OCI-LY7 (cell line): ENCODE measurements at places on chromosomes 6 and 20. TPM values are rescaled to one million over a fixed set of nuclear protein-coding genes. Genes with fewer than 3 reads are reported as not detected.

THEMIS gene
- not detected in 2 replicates for total RNA-seq

SRPK1 gene
- total RNA-seq, result 109 and 126 TPM in 2 replicates

DNA sequence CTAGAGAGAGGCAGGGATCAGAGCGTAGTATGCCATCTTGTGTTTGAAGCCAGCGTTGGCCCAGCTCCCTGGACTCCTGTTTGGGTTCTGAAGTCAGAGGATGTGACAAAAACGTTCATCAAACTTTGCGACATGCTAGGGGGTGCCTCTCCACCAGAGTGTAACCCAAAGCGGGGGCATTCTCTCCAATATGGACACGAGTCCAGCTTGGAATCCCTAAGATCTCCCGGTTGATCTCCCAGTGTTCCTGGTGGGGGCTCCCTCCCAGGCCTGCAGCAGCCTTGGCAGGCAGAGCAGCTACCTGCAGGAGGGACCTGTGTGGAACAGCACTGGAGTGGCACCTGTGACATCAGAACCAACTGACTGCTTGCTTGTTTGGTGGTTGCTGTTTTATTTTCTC is 218.8 kb upstream of the ECI2 start:
- DNase-seq, result no peak

ATG5 gene
- 30.0 and 31.1 TPM in 2 replicates for total RNA-seq

DNA sequence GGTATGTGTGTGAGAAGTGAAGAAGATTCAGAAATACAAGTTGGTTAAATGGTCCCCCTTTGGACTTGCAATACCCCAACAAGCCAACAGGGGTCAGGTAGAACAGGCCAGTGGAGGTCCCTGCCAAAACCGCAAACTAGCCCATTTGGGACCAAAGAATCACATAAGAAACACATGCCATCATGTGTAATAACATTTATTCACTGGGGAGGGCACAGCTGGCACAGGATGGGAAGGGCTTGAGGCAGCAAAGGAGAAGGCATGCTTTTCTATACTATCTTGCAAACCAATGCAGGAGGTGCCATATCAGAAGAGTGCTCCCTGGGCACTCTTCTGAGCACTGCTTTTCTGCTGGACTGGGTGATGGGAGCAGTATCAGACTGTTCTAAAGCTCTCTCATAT is 116.1 kb upstream of the TRAF3IP2 start:
- peak; percentile 55 for DNase-seq

PI16 gene
- 0.30 TPM in 1 of 2 replicates, not detected in the other for total RNA-seq

GRCh38 chr6:118876814-118877213 is 17.1 kb upstream of the ASF1A start:
- DNase-seq, result no peak

DNA sequence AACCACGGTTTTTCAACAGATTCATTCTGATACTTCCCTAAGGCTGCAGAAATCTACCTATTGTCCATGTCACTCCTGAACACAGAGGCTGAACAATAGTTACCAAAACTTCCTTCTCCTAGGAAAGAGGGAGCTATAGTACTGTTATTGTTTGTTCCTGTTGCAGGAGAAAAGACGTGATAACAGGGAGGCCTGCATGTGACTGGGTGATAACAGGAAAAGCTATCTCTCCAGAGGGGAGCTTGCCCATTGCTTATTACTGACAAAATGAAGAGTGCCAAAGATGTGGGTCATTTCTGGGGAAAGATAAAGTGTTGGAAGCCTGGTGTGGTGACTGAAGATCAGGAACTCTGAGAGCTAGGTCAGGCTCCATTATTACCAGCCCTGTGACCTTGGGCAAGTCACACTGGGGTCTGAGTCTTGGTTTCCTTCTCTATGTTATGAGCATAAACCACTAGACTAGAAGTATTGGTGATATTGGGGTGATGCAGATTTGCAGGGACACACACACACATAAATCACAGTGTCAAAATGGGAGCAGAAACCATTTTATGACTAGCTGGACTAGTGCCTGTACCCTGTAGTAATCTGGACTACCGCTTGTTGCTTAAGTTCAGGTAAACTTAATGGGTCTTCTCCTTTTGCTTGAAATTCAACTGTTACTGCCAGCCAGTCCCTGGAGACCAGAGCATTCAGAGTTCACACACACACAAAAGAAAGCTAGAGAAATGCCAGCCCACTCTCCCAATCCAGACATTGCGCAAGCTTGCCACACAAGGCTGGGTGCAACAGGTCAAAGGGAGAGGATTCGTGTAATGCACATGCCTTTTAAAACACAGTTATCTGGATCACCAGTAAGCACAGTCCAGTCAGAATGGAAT is 136.0 kb upstream of the CNR1 start:
- DNase-seq, result no peak

GRCh38 chr20:19749618-19750071 is 8.4 kb upstream of the RIN2 start:
- no peak for DNase-seq

DNA sequence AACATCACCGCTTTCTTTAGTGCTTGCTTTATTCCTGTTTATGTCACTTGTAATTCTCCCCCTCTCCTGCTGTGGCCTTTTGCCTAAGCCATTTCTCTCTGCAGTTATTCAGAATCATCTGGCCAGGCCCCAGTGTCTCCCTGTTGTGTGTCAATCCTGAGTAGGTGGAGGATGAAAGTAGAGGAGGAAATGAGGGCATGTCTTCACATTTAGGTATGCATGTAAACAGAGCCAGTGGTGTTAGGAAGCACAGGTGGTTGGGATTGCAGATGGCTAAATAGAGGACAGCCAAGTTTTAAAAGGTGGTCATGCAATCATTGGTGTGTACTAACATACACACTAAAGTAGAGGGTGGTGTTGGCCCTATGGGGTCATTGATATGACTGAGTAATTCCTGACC is 5.2 kb downstream of the PRSS35 start:
- no peak for DNase-seq

- DNase-seq, result no peak
These were observed 65.6 kb upstream of the HTR1E start for GRCh38 chr6:86871681-86872080.

OR2H1 gene
- total RNA-seq, result not detected in 2 replicates

GRCh38 chr6:167793421-167793820 is 33.3 kb upstream of the AFDN start:
- DNase-seq, result no peak

- no peak for DNase-seq
These were observed 50.7 kb downstream of the ANKRD60 start for GRCh38 chr20:58177799-58178198.

GRCh38 chr20:2799688-2800520 is 523 bp downstream of the CPXM1 start:
- DNase-seq, result no peak

SLC25A27 gene
- 157 and 203 TPM in 2 replicates for total RNA-seq

TMEM244 gene
- total RNA-seq, result not detected in 2 replicates

DNA sequence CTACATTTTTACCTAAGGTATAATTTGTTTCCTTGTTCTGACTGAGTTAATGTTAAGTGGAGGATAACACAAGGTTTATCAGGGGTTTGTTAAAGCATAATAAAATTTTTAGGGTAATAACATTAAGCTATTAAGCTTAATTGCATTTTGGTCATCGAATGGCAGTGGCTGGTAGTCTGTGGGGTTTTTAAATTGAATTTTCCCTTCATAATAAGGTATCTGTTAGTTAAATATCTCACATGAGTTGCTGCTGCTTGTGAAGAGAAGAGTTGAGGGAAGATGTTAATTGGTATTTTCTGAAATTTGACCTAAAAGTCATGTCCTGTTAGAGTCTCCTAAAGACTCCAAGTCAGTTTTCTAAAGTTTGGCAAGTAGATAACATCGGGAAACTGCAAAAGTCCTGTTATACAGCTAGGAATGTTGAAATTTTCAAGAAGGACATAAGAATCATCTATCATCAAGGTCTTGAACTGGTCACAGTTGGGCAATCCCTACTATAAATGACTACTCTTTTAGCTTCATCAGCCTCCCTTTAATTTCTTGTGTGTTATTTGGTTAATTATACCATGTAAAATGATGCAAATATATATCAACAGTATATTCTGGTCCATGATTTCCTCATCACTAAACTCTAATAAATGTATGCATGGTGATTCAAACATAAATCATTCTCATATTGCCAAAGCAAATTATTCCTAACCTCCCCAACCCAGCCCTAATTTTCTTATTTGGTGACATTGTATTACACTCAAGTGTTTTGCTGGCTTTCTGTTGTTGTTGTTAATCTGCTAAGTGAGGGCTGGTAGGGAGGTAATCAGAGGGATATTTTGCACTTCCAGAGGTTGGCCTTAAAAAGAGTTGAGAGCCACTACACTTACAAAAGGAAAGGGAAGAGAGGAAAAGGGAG is 64.0 kb downstream of the MAP3K5 start:
- DNase-seq, result no peak

GRCh38 chr6:75620381-75621304 is 19.0 kb downstream of the SENP6 start:
- no peak for DNase-seq

DNA sequence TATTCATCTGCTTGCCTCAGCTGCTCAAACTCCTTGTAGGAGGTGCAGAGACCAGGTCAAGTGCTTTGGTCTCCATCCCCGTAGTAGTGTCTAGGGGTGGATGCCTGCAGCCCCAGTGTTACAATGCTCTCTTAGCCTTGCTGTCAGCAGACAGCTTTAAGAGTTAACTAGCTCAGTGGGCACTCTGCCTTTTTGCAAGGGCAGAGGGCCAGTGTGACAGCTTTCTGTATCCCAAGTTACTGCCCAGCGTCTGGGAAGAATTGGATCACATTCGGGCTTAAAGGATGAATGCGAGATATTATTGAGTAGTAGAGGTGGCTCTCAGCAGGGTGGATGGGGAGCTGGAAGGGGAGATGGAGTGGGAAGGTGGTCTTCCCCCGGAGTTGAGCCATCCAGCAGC is 339.9 kb upstream of the RNF217 start:
- no peak for DNase-seq

DNA sequence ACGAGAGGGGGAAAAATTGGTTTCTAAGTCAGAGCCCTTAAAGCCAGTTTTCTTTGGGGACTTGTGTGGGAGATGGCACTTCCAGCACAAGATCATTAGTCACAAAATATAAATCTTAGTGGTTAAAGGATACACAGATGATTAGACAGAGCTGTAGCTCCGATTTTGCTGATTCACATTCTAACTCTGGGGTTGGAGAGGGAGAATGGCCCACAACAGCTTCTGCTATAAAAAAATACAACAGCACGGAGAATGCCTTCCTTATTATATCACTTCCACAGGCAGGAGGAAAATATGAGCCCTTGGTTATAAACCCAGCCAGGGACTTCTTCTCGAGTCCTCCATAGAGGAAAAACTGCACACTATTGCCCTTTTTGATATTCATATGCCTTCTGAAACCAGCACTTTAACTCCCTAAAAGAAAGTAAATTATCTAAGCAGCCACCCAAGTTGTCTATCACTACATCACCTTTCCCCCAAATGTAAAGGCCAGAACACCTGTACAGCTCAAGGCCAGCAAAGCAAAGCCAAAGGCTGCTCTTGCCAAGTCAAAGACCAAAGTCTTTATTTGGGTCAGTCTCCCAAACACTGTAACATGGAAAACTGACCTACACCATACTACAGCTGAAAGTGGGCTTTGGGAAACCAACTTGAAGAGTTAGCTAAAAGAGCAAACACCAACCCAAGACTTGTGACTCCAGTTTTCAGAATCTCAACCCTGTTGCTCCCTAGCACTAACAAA is 10.4 kb downstream of the MRPL14 start:
- no peak for DNase-seq

DNA sequence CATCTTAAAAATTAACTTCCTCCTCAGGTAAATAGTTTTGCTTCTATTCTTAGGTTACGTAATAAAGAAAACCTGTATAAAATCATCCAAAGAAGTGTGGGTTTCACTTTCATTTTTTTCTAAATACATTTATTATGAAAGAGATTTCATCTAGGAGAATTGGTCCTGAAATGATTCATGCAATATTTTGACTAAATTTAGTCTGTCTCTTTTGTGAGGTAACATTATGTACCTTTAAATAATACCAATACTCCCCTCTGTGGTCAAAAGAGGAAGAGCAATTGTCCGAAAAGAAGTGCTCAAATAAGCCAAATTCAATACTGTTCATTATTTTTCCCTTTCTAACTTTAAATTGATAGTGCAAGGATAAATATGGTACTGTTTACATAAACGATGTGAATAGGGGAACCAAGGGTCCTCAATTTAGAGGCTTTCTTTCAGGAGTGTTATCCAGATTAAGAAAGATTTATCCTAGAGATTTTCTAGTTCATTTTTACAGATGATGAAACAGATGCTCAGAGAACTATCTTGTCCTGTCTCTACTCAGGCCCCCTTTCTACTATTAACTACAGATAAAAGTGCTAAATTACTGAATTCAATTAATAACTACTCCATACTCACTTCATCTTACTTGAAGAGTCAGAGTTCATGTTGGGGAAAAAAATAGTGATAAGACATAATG is 26.2 kb downstream of the CYP39A1 start:
- DNase-seq, result peak; percentile 79

GRCh38 chr6:131968656-131969055 is 17.5 kb upstream of the CCN2 start:
- DNase-seq, result no peak

PTCRA gene
- total RNA-seq, result 0.91 TPM in 1 of 2 replicates, not detected in the other

DNA sequence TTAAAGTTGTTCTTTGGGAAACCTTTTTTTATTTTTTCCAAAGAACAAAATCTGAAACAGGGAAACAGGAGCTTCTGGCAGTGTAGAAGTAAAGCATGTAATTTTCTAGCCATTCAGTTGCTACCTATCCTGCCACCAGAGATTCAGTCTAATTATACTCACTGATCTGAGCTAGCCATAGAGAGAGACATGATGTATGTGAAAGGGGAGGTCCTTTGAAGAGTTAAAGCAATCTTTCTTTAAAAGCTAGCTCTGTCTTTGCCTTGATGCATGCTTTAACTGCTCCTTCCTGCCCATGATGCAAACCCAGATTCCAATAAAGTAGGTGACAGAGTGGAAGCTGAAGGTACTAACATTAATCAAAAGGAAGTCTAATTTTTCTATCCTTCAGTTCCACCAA is 114.1 kb upstream of the GRIK2 start:
- no peak for DNase-seq

DNA sequence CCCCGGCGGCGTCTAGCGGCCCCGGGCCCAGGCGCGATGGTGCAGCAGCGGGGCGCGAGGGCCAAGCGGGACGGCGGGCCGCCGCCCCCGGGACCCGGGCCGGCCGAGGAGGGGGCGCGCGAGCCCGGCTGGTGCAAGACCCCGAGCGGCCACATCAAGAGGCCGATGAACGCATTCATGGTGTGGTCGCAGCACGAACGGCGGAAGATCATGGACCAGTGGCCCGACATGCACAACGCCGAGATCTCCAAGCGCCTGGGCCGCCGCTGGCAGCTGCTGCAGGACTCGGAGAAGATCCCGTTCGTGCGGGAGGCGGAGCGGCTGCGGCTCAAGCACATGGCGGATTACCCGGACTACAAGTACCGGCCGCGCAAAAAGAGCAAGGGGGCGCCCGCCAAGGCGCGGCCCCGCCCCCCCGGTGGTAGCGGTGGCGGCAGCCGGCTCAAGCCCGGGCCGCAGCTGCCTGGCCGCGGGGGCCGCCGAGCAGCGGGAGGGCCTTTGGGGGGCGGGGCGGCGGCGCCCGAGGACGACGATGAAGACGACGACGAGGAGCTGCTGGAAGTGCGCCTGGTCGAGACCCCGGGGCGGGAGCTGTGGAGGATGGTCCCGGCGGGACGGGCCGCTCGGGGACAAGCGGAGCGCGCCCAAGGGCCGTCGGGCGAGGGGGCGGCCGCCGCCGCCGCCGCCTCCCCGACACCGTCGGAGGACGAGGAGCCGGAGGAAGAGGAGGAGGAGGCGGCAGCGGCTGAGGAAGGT is 715 bp downstream of the SOX12 start:
- peak; percentile 84 for DNase-seq

GRCh38 chr6:73579851-73580246 is 59.0 kb upstream of the EEF1A1 start:
- no peak for DNase-seq

- no peak for DNase-seq
These were observed 18.0 kb upstream of the HMGA1 start for GRCh38 chr6:34218691-34219090.
